Stimulated activated CD8-positive, alpha-beta memory T cell treated with anti-CD3 and anti-CD28 coated beads, Interleukin-4, amount 100 ng/mL, for 1 hour (primary cell): ENCODE measurements at places on chromosomes 1 and 21.

GRCh38 chr1:167529829-167530474, 11.6 kb upstream of the CD247 start:
- DNase-seq, result no peak

- DNase-seq, result no peak
Observed at GRCh38 chr1:52345252-52345651, 20.8 kb downstream of the CC2D1B start.

GRCh38 chr1:51265618-51266017, 29.5 kb downstream of the RNF11 start:
- DNase-seq, result no peak

DNA sequence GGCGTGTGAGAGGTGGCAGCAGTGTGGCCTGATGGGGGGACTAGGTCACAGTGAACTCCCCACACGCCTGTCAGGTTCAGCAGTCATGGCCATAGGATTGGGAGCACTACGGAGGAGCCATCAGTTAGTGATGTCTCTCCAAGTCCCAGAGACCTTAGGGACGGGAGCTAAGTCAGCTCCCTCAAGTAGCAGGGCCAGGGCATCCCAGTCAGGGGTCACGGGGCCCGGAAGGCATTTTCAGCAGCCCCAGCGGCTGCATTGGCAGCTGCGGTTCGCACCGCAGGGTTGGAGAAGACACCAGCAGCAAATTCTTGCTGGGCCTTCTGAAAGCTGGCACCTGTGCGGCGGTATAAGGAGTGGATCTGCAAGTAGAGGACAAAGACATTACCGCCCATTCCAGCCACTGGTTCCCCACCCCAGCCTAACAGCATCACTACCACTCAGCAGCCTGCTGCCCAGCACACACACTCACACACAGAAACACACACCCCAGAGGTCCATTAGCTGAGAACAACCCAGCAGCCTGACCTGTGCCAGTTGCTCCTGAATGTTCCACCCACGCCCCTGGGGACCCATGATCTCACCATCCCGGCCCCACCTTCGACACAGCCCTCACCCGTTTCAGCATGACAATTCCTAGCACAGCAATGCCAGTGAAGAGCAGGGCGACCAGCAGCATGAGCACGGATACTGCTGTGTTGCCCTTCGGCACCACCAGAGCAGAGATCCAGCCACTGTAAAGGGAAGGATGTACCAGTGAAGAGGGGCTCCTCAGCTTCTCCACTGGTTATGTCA, 972 bp upstream of the ENTREP3 start:
- DNase-seq, result no peak

DNA sequence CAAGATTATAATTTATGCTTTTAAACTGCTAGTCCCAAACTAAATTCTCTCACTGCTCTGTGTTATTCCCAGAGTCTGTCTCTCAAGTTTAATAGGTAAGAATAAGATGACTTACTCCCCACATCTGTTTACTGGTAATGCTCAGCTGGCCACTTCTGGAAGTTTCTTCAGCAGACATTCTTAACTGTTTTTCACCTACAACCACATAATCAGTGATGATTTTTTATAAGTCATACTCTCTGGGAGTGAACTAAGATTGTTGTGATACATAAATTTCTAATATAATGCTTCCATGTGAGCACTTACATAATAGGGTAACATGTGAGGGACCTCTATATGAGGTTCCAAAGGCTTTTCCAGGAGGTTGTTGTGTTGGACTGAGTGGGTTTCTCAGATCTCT, 8.7 kb downstream of the SLAMF7 start:
- no peak for DNase-seq

GRCh38 chr1:199700551-199700950, 327.0 kb upstream of the NR5A2 start:
- DNase-seq, result no peak

GRCh38 chr1:93625582-93626327, 55.9 kb downstream of the BCAR3 start:
- DNase-seq, result no peak

GRCh38 chr1:117164209-117164608, 42.7 kb upstream of the TRIM45 start:
- no peak for DNase-seq

DNA sequence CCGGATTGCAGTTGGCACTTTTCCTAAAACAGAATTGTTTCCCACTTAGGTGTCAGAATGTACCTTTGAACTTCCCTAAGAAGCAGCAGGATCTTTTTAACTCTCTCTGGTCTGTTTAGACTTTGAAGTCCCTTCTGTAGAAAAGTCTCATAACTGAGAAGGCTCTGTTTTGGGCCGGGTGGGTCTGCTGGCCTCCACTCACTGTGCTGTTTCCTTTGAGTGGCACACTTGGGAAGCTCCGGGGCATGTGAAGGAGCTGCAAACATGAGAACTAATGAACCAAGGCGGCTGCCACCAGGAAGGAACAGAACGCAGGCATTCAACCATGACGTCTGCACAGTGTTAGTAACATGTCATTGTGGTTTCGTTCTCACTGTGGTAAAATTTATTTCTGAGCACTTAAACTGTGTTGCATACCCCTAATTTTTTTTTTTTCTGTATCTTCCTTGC, 19.5 kb upstream of the NCMAP start:
- peak; percentile 36 for DNase-seq

DNA sequence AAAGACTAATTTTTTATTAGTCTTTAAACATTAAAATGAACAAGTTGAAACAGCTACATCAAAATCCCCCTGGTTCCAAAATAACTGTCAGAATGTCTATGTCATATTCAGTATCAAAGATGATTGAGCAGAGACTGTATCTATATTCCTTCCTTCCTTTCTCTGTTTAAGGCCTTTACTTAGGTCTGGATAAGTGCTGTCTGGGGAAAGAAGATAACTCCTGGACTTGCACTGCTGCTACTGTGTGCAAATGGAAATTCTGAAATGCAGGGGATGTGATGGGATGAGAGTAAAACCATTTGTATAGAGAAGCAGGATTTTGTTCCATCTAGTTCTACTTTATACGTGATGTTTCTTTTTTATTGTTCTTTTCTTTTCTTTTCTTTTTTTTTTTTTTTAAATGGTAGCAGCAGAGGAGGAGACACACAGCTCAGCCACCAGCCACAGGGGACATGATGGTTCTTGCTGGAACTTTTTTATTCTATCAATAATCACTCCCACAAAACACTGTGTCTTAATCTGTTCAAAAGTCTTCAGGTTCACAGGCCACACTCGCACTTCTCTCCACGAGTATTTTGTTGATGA, 33.6 kb upstream of the FOXE3 start:
- no peak for DNase-seq

DNA sequence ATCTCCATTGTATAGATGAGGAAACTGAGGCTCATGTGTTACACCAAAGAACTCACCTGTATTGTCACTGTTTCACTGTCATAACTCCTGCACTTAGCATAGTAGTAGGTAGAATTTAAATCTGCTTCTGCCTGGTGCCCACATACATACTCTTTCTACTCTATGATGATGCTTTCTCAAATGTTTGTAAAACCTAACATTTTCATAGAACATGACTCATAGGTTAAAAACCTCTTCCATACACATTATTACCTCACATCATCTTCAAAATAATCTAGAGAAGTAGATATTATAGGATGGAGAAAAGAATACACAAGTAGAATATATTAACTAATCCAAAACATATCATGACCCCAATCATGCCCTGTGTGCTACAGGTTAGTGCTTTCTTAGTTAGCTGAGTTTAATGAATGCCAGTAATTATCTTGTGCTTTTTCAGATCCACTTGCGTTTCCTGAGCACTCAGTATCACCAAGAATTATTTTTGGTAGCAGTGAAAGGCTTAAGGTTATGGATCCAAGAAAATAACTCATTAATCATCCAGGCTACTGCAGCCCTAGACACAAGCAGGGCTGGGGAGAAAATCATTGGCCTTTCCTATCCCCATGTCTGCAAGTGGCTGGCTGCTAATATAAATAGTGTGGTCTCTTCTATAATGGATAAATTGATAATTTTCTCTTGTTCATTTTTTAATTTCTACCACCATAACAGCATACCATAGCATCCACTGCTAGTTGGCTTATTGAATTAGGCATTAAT, 156.9 kb downstream of the LRRC40 start:
- no peak for DNase-seq

- no peak for DNase-seq
Observed at GRCh38 chr1:225931270-225932136, 7.5 kb upstream of the PYCR2 start.

DNA sequence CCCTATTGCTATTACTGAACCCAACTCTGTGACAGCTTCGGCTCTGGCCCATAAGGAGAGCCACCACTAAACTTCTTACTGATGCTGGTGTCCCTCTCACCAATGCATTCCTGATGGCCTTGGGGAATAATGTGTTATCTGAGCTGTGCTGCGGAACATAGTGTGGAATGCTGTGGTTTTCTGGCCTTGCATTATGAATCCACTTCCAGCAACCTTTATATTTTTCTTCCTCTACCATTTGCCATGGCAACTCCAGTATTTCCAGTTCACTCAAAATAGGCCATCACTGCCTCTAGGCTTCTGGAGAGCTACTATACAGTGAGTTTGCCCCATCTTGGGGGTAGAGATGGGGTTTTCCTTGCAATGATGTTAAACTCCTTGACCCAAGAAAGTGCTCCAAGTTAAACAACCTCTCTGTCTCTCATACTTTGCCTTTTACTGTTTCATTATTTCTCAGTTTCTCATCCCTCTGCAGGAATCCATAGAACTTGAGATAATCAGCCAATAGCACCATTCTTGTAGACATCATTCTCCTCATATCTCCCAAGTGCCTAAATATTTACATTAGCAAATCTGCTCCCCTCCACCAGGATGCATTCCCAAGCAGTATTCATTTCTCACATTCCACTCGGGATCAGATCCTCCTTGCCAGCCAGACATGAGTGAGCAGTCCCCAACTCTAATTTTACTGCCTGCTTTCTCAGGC, 11.1 kb upstream of the RAVER2 start:
- no peak for DNase-seq

- DNase-seq, result no peak
Observed at GRCh38 chr1:49163031-49163430, 386.3 kb upstream of the BEND5 start.

DNA sequence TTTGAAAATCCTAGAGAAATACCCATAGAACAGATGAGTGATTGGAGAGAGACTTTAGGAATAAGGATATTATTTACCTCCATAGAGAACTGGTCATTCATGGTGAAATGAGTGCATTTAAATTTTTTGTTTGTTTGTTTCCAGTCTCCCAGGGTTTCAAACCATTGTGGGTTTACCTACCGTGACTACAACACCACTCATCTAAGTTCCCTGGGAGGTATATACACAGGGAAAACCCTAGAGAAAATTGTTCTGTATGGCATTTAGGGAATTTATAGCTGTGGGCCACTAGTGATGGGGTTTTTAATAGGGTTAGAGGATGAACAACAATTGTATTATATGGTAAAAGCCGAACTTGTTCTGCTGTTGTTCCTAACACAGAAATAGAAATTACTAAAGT, 109.2 kb downstream of the USP25 start:
- DNase-seq, result no peak

DNA sequence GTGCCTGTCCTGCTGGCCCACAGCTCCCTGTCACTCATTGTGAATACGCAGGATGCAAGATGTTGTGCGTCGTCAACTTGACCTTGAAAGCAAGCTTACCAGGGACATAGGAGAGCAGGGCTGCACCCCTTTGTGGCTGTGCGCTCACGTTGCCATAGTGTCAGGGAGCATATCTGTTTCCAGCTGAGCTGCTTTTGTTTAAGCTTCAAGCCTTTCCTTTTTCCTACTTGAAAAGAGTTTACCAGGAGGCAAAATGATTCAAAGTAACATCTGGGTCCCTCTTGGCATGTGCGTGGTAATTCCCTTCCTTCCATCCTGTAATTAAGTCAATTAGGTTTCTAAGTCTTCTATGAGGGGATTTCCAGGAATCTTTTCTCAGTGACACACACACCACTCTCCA, 537.1 kb downstream of the AJAP1 start:
- no peak for DNase-seq

DNA sequence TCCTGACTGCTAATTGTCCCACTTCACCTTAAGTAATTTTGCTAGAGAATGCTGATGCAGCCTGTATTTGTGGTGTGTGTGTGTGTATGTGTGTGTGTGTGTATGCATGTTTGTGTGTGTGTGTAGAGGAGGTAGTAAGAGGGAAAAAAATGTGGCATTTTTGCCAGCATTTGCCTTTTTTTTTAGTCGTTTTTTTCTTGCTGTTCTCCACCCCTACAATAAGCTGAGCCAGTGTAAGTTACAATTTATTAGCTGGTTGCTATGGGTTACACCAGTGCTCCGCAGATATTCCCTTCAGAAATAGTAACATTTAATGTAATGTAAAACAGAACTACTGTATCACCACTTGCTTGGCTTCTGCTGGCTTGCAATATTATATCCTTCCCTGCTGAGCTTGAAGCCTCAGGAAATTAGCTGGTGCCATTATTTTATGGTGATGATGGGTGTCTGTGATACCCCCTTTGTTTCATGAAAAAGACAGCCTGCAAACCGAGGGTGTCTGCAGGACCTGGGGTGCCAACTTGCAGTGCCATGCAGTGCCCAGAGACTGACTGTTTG, 23.4 kb upstream of the IGSF3 start:
- DNase-seq, result no peak

- no peak for DNase-seq
Observed at GRCh38 chr1:234584926-234585325, 25.1 kb downstream of the IRF2BP2 start.

DNA sequence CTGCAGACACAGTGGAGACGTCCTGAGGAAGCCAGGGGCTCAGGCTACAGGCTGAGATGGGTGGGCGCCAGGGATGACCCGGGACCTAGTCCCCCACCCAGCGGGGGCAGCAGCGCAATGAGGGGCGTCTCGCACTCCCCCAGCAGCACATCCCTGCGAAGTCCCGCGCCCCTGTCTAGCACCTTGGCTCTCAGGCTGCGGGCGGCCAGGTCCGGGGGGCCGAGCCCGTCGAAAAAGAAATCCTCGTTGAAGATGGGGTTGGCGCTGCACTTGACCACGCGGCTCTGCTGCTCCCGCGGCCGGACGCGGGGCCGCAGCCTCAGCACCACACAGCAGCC, 1.8 kb downstream of the C2CD4D start:
- DNase-seq, result no peak

DNA sequence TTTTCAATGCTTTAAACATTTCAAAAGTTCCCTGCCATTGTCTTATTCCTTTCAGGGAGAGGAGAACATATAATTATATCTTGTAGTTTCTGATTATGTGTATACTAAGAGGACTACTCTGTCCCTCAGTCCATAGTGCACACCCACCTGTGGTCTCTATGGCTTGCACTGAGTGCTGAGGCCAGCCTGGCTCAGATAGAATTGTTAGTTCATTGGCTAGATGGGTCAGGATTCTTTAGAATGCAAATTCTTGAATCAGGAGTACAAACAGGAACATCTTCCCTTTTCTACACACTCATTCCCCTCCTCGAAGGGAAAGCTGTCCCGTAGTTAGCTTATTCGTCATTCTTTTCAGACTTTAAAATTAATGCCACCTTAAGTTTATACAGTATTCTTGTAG, 8.2 kb downstream of the BACH1 start:
- no peak for DNase-seq

DNA sequence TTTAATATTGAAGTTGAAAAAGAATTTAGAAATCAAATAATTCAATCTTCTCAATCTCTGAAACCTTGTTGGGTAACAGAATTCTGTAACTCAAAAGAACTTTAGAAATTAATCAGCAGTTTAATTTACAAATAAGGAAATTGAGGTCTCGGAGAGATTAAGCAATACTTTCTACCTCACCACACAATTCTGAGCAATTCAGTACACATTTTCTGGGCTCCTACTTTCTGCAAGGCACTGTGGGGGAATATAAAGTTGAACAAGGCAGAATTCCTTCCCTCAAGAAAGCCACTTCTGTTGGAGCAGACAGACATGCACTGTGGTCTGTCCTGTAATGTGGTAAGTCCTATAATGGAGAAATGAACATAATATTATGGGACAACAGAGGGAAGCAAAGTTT, 47.7 kb downstream of the MEF2D start:
- DNase-seq, result no peak
